ENCODE measurements at places on chromosomes 12 and 14.

DNA sequence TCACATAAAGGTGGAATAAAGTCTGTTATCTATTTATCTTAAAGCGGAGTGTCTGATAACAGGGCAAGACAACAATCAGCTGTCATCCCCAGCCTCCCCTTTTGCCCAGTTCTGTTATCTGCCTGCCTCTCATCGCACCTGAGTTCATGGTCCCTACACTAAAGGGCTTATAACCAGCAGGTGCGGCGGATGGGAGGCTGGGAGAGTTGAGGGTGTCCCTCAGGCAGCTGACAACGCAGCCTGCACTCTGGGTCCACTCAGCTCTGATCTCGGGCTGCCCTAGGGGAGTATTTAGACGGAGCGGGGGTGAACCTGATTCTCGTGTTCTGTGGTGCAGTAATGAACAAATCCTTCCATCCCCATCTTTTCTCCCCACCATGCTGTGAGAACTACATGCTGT, 34.0 kb upstream of the JDP2 start:
- DNase-seq = no peak

GRCh38 chr14:65373016-65373670, 39.4 kb upstream of the FUT8 start:
- no peak for DNase-seq

DNA sequence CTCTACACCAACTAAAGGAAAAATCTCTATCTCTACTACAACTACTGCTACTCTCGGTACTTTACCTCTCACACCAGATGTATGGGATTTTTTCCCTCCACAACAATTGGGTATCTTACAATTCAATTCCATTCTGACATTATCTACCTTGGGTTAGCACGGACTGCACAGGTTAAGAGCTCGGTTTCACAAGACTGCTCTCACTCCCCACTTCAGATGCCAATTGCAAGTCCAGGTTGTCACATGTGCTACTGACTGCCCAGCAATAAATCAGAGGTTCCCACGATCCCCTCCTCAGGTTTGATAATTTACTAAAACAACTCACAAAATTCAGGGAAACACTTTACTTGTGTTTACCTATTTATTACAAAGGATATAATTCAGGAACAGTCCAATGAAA, 58.0 kb downstream of the OVCH1 start:
- DNase-seq = no peak

DNA sequence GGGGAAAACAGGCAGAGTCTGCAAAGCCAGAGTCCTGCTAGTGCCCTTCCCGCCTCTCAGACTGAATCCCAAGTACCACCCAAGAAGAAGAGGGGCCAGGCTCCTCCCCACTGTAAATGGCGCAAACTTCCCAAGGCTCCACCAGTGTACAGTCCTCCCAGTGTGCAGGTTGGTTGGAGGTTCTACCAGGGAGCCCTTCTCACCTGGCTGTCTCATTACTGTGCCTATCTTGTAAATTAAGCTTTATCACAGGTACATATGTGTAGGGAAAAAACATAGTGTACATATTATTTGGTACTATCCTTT, 189.7 kb downstream of the FSCB start:
- no peak for DNase-seq

DNA sequence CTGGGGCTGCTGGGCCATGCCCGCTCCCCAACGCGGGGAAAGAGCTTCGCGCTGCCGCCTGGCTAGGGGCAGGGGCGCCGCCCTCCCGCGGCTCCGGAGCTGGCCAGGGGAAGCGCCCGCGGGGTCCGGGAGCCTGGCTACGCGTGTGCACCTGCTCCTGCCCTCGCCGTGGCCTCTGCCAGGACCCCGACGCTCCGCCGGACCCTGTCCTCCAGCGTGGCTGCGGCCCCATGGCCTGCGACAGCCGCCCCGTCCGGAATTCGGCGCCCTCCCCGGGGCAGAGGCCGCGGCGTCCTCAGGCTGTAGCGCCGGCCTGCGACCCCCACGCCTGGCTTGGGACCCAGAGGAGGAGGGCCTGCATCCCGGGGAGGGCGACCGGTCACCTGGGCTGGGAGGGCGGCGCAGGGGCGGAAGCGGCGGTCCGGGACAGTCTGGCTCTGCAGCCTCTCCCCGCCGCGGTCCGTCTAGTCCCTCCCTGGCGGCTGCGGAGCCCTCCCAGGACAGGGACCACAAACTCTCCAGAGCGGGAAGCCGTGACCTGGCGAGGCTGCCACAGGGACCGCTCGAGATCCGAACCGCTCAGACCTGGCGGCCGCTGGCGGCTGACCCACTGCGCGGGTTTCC, 85.6 kb downstream of the ALG10 start:
- DNase-seq = no peak

DNA sequence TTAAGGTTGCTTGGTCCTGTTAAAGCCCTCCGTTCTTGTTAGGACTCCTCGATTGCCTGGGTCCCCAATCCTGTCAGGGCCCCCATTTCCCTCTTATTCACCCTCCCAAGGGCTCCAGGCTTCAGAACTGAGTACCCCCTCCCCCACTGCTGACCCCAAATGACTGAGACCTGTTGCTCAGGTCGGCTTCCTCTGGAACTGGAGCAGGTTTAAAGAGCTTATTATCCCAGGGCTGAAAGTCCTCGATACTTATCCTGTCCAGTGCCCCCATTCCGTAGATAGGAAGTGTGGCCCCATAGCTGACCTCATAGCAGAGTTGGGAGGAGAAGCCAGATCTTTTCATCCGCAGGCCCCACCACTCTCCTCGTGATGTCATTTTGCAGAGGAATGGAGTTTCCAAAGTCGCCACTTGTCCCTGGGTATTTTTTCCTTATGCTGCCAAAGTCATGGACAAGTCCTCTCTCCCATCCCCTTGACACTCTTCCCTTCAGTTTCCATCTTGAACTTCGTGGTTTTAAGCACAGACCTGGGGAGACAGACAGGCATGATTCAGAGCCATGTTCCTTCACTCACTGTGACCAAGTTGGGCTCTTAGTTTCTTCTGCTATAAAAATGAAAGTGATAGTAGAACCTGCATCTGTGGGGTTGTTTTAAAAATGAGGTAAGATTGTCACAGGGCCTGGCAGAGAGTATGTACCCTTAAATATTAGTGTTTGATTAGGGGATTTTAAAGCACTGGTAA, 1.2 kb downstream of the USP30 start:
- peak; percentile 22 for DNase-seq

- DNase-seq = no peak
Measured at GRCh38 chr12:130523208-130523607, 185.5 kb downstream of the PIWIL1 start.

DNA sequence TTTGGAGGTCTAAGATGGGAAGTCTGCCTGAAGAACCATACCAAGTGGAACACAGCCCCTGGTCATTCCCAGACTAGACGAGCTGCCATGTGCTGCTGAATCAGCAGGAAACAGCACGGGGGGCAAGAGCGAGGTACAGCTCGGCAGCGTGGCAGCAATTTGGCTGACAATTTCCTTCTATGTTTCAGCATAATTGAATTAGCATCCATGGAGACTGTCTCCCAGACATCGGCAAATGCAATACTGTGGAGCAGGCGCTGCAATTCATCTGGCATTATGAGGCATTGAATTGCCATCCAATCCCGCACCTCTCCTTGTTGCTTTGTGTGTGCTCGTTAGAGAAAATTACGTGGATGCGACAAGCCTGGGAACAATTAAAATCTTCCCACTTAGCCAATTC, 46.0 kb upstream of the CCDC60 start:
- DNase-seq = no peak

- DNase-seq = no peak
Measured at GRCh38 chr12:10759657-10760056, 36.5 kb upstream of the YBX3 start.

GRCh38 chr12:1173781-1174617, 183.0 kb downstream of the ERC1 start:
- no peak for DNase-seq

DNA sequence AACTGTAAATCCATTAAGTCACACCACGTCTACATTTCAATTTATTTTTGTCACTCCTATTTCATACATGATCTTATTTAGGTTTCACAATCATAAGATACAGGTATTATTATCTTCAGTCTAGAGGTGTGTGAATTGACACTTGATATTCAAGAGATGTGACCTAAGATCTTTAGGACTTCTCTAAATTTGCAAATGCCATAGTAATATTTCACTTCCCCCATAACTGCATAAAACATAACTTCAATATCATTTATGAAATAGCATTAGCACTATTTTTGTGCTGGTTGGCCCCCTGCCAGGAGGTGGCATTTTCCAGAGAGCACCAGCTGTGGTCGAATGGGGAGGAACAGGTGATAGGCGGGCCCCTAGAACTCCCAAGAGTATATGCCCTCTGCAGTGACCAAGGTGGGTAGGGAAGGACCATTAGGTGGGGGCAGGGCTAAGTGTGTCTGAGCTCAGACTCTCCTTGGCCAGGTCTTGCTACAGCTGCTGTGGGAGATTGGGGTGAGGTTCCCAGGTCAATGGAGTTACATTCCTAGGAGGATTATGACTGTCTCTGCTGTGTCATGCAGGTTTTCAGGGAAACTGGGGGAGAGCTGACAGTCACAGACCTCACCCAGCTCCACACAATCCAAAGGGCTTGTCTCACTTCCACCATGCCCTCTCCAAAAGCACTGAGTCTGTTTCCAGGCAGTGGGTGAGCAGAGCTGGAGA, 49.2 kb upstream of the ERGIC2 start:
- DNase-seq = no peak

DNA sequence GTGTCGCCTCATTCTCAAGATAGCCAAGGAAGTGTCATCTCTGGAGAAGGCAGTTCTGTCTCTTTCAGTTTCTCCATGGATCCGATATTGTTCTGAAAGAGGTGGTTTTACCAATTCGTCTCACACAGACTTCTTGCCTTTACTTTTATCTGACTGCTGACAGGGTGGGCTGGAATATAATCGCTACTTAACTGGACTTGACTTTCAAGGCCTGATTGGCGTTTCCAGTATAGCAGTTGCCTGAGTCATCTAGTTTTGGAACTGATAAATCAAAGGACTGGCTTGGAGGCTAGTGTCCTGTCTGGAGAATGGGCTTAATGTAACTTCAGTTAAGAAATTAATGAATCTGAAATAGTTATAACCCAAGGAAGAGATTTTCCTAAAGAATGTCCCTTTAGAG, 21.6 kb downstream of the PRKCH start:
- DNase-seq = no peak

DNA sequence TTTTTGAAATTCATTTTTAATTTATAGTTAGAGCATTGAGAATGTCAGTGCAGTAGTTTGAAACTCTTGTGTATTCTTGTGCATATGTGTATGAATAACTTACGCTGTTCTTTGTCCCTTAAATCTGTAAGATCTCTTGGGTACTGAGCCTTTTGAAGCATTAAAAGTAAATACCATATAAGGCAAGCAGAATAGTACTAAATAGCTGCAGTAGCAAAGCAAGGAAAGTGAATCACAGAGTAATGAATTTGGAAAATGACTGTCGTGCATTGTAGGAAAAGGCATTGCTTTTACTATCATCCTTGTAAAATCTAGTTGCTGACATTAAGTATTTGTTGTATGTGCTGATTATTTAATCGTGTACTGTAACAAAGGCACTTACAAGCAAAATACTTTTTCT, 12.1 kb downstream of the CNOT2 start:
- DNase-seq = no peak

GRCh38 chr14:57501039-57501557, 7.4 kb upstream of the CCDC198 start:
- DNase-seq = no peak

DNA sequence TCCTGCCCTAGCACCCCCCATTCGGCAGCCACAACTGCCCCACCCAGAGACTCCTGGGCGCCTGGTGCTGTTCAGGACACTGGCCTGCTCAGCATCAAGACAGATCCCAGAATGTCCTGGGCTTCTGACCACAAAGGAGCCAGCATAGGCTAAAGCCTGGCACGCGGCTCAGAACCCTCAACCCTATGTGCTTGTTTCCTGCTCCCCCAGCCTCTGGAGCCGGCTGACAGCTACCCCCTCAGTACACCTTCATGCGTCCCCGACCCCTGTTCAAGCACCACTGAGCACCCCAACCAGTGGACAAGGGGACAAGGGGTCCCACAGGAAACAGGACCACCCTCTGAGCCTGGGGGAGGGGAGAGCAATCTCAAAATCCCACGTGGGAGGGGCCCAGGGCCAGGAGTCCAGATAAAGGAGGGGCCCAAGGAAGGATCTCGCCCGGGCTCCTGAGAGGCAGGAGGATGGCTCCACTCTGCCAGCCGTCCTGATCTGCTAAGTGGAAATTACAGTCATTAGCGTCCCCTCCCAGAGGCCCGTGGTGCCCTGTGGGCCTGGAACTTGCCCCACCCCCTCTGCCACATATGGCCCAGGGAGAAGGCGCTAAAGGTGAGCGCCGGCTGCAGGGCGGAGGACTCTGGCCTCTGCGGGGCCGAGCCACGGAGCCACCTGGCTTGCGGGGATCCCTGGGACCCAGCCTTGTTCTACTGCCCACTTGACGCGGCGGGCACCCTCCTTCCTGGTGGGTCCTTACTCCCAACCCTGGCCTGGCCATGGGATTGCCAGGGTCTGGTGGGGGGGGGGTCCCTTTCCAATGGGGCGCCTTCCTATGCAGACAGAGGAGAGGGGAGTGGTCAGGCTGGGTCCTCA, 27.2 kb upstream of the GPR132 start:
- no peak for DNase-seq

- DNase-seq = no peak
Measured at GRCh38 chr14:61247935-61248334, 33.2 kb downstream of the TMEM30B start.

GRCh38 chr12:131100031-131100674, 146.4 kb downstream of the ADGRD1 start:
- no peak for DNase-seq

GRCh38 chr14:99589651-99590530, 14.1 kb downstream of the CCDC85C start:
- DNase-seq = no peak

GRCh38 chr12:59077575-59078426, 157.5 kb upstream of the LRIG3 start:
- no peak for DNase-seq

GRCh38 chr12:48336061-48336460, 14.7 kb downstream of the ZNF641 start:
- no peak for DNase-seq

- no peak for DNase-seq
Measured at GRCh38 chr14:91837076-91837475, 30.3 kb downstream of the TC2N start.

- no peak for DNase-seq
Measured at GRCh38 chr14:38419579-38419978, 163.7 kb upstream of the CLEC14A start.

DNA sequence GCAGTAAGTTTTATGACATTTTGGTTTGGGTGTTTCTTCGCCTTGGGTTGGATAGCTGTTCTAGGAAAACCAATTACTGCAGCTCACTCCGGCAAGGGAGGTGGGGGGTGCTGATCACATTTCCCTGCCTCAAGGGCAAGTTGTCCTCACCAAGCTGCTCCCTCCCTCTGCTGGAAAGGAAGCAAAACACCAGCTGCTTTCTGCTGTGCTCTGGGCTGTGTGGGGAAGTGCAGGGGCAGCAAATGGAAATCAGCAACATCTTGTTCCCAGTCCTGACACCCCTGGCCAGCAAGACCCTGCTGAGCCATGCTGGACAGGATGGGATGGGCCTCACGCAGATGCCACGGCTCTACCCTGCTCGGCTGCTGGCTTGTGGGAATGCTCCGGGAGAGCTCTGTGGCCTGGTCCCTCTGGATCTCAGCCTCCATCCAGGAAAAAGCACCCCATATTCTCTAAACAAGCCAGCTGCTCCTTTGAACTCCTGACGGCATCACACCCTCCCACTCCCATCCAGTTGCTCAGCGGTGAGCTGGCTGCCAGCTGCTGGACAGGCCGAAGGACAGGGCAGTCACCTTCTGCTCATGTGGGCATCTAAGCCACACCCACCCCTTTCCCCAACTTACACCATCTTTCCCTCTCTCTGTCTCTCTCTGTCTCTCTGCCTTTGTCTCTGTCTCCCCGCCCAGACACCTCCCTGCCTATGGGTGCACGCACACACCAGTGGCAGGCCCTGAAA, 52.4 kb upstream of the EIF5 start:
- DNase-seq = no peak
